AG10803 (cell line): ENCODE measurements at places on chromosomes 11 and 22.

DNA sequence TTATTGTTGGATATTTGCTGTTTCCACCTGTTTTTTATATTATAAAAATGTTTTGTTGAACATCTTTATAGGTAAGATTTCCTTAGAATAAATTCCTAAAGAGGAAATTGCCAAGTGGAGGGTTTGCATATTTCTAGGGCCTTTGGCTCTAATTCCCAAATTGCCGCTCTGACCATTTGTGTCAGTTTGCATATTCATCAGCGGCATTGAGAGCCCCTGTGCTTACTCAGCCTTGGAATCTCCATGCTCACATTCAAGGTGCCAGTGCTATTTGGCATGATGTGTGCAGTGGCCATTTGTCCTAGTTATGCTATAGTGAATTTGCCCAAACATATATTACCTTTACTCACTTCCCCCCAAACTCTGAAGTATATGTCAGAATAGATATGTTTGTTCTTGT is 25.5 kb downstream of the KREMEN1 start:
- no peak for DNase-seq

DNA sequence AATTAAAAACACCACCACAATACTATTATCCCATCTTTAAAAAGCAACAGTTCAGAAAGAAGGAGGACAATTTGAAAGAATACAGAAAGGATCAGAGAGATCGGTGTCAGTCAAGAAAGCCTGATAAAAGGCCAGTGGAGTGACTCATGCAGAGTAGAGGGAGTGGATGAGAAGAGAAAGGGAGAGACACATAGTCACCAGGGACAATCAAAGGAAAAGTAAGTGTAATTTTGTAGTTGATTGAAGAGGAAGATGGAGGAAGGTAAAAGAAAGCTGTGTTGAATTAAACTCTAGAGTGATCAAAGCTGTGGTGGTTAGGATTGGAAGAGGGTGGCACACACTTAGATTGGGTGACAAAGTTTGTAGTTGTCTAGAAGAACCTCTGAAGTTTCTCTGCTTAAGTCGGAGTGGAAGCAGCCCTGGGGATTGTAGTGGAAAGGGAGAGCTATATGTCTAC is 14.1 kb downstream of the SPECC1L start:
- no peak for DNase-seq

- no peak for DNase-seq
These were observed 43.0 kb upstream of the PLET1 start for GRCh38 chr11:112303616-112304015.

- DNase-seq, result no peak
These were observed 34.5 kb upstream of the RAPSN start for GRCh38 chr11:47483457-47483856.

DNA sequence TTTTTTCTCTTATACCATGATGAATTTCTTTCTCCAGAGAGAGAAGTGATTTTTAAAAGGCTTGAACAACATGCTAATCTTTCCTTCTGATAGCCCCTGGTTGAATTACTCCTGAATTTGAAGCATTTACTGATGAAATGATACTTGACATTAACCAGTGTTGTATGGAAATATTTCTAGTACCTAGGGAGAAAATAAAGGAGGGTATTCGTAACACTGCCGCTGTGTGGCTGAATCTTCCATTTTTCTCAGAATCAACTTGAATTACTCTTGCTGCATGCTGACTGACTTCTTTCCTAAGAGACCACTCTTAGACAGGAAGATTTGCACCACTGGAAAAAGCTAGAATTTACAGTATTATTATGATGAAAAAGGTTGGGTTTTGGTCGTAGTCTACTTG is 118.3 kb downstream of the FAT3 start:
- no peak for DNase-seq

DNA sequence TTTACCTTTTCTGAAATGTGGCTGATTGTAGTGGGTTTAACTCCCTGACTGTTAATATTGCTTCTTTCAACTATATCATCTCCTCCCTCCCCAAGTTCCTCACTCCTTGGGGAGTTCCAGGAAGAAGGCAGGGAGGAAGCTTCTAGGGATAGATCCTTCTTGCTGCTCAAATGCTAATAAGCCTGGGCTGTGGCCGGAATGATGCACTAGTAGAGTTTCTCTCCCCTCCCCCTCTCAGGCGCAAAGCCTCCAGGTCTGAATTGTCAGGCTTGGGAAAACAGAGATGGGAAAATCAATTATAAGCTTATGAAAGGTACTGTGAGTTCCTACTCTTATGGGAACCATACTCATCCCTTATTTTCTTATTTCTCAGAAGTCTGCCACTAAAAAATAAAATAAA is 30.8 kb downstream of the FEZ1 start:
- DNase-seq, result no peak

DNA sequence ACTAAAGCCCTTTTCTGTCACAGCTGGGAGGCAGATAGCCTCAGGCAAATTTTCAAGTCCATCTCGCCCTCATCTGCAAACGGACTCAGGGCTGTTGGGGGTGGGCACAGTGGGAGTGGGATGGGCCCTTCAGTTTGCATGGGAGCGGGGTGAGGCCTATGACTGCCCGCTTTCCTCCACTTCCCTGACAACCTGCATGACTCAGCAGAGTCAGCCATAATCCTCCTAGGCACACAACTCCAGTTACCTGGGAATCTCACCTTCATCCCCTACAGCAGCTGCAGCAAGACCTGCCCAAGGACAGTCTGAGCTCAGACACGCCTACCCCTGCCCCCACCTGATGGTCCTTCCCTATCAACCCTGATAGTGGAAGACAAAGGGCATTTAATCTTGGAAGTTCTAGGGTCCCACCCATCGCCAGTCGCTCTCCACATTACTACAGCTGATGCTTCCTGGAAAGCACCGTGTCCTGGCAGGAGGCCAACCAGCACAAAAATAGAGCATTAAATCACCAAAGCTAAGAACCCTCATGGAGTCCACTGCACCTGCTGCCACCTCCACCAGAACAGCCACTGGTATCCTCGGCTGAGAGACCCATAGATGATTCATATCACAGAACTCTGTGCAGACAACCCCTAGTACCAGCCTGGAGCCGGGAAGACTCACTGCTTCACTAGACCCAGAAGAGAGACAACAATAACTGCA is 319.3 kb downstream of the DCDC1 start:
- no peak for DNase-seq

GRCh38 chr22:32380991-32381390 is 23.3 kb downstream of the RFPL3 start:
- DNase-seq, result no peak

- DNase-seq, result no peak
These were observed 13.7 kb downstream of the CYB561A3 start for GRCh38 chr11:61347916-61348461.

DNA sequence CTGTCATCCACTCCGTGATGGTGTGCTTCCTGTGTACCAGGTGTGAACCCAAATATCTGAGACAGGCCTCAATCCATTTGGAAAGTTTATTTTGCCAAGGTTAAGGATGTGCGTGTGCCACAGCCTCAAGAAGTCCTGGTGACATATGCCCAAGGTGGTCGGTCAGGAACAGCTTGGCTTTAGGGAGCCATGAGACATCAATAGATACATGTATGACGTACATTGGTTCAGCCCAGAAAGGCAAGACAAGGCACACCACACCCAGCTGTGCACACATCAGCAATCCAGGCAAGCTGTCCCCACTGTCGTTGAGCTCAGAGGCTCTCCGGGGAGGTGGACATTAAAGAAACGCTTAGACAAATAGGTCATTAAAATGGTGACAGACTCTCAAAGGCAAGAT is 56.8 kb upstream of the SHANK2 start:
- DNase-seq, result no peak

DNA sequence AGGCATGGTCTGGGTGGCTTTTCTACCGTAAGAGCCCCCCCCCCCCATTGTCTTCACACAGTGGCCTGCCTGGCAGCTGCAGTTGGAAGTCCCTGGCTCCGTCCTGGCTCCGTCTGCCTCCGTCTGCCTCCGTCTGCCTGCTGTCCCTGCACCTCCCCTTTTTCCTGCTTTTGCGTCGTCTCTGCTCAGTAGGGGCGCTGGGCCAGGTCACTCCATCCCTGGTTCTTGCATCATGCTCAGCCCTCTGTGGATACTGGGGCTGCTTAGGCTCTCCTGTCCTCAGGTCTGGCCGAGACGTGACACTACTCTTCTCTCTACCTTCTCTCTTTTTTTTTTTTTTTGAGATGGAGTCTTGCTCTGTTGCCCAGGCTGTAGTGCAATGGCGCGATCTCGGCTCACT is 27.8 kb downstream of the AP2A2 start:
- no peak for DNase-seq

DNA sequence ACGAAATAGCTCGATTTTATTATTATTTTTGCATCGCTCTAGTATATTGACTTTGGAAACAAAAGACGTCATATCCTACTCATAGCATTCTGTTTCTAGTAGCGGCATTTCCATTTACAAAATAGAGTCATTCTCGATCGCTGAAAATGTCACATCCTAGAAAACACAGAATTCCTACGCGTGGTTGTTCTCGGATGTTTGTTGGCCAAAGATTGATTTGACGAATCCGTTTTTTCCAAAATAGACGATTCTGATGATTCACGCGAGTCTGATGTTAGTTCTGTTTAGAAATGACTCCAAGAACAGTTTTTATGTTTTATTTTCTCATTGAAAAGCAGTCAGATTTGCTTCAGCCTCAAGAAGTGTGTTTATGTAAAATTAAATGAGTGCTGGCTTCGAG is 47.6 kb downstream of the SMIM38 start:
- no peak for DNase-seq

- DNase-seq, result no peak
These were observed at the start of gene CECR2 for GRCh38 chr22:17369439-17370025. TSS of gene CECR2 (plus strand) at chr22:17369460. CDS start at chr22:17369784, 324 bp downstream.

- no peak for DNase-seq
These were observed 175.1 kb downstream of the FAT3 start for GRCh38 chr11:92399705-92400104.

DNA sequence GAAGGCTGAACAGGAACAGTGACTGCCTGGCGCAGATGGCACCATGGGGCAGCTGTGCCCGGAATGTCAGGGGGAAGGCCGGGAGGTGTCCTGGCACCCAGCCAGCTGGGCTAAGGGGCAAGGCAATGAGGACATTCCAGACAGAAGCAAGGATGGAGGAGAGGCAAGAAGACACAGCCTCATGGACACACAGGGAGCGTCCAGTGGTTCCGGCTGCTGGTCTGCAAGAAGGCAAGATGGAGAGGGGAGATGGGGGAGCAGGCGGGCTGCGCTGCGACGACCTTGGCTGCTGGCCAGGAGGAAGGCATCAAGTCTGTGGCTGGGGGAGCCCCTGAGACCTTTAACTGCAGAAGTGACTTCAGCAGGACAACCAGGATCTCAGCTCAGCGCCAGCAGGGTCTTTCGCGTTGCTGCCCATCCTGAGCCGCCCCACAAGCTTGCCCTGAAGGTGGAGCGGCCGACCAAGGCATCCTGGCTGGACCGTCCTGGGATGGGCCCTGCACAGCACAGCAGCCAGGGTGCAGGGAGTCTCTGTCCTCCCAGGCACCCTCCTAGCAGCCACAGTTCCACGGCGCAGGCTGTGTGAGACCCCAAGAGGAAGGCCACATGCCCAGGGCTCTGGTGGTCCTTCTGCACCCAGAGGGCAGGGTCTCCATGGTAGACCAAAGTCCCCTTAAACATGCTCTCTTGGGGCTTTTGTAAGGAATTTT is 531.7 kb downstream of the BRD1 start:
- no peak for DNase-seq

- DNase-seq, result no peak
These were observed 35.8 kb downstream of the TNRC6B start for GRCh38 chr22:40213478-40213877.

- peak; percentile 98 for DNase-seq
These were observed 303.0 kb downstream of the CADM1 start for GRCh38 chr11:115201111-115201792.

DNA sequence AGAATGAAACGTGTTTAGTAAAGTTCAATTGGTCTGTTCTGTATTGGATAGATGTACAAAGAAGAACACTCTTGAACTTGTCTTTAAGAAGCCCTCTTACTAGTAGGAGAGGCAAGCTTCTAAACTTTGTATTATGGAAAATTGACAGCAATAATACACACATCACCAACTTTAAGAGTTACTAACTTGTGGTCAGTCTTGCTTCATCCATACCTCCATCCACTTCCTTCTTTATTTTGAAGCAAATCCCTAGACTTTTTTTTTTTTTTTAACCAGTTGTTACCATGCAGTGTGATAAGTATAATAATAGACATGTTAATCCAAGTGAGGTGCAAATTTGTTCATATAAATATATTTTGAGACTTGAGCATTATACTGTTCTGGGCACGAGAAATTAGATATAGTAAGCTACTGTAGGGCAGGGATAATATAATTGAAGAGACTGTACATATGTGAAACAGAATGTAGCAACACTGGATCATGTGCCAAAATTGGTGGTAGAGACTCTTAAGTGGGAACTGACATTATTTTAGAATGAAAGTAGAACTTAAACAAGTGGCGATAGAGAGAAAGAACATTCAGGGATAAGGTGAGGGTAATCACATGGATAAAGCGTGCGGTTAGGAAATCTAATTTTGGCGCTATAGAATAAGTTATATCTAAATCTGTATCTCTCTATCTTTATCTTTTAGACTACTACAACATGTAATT is 6.5 kb downstream of the FAR1 start:
- peak; percentile 43 for DNase-seq

DNA sequence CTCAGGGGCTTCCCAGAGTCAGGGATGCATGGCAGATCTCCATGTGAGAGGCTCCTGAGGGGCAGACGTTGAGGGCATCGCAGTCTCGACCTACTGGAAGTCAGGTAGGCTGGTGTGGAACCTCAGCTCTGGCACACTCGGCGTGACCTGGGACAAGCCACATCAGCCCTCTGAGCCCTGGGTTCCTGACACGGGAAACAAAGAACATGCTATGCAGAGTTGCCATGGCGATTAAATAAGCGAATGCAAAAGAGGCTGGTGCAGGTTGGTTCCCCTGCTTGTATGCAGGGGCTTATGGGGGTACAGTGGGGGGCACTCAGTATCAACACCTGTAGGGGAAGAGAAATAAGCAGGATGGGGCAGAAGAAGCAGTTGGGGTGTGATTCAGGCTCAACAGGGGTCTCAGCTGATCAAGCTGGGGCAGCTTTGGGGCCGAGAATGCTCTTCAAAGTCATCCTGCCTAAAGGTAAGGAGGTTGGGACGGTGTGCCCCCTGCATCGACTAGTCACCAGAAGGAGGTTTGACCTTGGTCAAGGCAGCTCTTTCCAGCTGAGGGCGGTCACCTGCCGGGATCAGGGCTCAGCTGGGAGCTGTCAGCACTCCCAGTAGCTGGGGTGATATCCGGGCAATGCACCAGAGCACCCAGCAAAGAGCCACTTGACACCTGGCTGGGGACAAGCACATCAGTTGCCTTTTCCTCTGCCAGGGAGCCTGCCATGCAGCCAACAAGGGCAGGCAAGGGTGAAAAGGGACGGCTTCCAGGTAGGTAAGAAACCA is 442.7 kb downstream of the MIAT start:
- DNase-seq, result no peak

GRCh38 chr11:102836290-102836875 is 7.0 kb downstream of the MMP3 start:
- peak; percentile 92 for DNase-seq
